T-helper 1 cell (primary cell): ENCODE measurements at places on chromosomes 1 and 21.
A peak's percentile ranks its signal among the peaks of the same experiment; 100 is the strongest.

DNA sequence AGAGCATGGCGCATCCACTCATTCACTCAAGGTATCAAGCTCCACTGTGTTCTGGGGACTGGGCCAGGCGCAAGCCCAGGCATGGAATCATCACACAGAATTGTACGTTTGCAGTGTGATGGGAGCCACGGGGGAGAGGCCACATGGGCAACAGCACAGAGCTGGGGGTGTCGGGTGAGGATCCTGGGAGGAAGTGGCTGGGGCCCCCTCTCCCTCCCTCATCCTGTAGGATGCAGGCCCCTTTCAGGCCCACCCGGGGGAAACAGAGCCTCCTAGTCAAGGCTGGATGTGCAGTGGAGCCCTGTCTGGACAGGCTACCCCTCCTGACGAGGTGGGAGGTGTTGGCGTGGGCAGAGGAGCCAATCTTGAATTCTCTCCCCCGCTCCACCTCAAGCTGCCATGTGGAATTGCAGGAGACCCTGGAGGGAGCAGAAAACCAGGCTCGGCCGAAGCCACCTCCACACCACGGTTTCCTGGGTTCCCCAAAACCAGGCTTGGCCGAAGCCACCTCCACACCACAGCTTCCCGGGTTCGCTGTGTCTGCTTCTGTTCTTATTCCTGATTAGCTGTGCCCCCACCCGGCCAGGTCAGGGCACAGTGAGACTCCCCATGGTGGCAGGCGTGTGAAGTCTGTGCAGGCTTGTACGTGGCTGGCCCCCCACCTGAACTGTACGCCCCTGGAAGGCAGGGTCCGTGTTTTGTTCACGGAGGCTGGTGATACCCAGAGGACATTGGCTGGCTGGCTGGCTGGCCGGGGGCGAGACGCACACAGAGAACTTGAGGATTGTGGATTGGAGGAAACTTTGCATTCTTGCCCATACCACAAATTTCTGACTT lies 4.2 kb upstream of the C1orf174 start:
- DNase-seq, result no peak

DNA sequence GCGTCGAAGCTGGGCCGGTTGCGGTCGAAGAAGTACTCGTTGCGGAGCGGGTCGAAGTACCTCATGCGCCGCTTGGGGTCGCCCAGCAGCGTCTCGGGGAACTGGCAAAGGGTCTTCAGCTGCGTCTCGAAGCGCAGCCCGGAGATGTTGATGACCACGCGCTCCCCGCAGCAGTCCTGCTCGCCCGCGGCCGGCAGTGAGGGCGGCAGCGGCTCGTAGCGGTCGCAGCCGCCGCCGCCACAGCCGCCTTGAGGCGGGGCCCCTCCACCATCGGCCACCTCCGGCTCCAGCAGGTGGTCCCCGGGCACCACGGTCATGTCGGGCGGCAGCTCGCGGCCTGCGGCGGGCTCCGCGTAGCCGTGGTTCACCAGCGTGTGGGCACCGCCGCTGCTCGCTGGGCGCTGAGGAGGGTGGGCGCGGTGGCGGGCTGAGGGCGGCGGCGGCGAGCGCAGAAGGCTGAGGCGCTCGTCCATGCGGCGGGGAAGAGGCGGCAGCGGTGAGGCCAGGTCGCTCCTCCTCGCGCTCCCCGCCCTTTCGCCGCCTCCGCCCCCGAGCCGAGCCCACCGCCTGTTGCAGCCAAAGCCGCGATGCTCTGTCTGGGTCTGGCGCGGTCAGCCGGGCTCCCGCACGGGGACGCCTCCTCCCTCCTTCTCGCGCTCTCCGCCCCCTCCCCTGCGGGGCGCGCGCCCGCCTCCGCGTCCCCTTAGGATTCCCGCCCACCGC lies at the start of gene KCNA3:
KCNA3 (minus strand) TSS at position 604 of the 723 bp plus-strand sequence; CDS start at position 473, 131 bp downstream.
- DNase-seq, result peak; percentile 63

DNA sequence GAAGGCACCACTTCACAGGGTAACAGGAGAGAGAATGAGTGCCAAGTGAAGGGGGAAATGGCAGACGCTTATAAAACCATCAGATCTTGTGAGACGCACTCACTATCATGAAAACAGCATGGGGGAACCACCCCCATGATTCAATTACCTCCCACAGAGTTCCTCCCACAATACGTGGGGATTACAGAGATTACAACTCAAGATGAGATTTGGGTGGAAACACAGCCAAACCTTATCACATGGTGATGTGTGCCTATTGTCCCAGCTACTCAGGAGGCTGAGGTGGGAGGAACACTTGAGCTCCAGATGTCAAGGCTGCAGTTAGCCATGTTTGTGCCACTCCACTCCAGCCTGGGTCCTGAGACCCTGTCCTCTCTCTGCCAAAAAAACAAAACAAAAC lies 56.0 kb upstream of the DSCAM start:
- no peak for DNase-seq

- DNase-seq, result no peak
Measured at GRCh38 chr1:212949771-212950170, 570 bp upstream of the VASH2 start.

DNA sequence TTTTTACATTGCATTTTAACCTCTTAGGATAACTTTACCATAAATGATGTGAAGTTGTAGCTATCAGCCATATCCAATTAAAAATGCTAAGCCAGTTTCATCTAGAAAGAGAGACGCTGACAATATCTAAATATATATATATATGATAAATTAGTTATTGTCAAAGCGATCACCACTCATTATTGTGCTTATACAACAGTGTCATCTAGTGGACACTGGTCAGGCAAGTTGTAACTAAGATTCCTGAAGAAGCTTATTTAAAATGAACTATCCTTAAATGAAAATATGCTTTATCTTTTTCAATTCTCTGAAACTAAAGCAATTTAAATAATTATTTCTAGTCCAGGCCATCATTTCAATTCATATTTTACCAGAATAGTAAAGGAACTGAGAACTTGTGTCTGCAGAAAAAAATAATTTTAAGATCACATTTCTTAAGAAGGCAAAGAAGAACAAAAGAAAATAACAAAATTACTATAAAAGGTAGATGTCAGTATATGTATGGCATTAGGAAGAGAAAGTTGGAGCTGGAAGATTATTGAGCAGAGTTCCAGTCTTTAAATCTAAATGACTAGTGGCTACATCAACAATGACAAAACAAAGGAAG lies 193.3 kb upstream of the SNX7 start:
- no peak for DNase-seq

DNA sequence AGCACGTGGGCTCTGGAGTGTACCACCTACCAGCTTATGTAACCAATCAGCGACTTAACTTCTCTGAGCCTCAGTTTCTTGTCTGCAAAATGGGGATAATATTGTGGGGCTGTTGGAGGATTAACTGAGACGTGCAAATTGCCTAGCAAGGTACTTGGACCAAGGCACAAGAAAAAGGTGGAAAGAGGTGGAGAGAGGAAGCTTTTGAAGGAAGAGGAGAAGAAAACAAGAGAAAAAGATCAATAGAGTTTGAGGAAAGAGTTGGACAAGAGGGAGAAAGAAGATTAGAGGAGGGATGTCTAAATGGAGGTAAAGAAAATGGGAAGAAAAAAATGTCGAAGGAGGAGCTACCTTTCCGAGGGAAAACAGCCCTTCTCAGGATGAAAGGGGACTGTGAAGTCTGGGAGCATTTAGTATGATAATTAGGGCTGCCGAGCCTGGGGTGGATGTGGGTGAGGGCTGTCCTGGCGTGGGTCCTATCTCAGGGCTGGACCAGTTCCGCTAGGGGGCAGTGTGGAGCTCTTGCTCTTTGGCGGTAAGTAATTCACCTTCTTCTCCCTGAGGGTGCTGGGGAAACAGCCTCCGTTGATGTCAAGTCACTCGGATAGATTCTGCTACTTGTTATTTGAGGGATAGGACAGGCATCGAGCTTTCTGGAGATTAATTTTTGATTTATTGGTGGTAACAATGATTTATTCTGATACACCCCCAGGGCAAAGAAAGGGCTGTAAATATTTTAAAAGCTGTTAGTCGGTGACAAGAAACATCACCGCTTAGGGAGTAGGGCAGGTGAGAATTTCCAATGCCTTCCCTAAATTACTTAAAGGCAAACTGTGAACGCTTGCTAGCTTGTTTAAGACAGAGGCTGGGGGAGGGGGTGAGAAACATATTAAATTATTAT lies 79.0 kb upstream of the NFASC start:
- peak; percentile 50 for DNase-seq

GRCh38 chr1:70778934-70779333 lies 268.7 kb downstream of the PTGER3 start:
- no peak for DNase-seq

- no peak for DNase-seq
Measured at GRCh38 chr1:197808880-197809279, 33.6 kb upstream of the DENND1B start.

DNA sequence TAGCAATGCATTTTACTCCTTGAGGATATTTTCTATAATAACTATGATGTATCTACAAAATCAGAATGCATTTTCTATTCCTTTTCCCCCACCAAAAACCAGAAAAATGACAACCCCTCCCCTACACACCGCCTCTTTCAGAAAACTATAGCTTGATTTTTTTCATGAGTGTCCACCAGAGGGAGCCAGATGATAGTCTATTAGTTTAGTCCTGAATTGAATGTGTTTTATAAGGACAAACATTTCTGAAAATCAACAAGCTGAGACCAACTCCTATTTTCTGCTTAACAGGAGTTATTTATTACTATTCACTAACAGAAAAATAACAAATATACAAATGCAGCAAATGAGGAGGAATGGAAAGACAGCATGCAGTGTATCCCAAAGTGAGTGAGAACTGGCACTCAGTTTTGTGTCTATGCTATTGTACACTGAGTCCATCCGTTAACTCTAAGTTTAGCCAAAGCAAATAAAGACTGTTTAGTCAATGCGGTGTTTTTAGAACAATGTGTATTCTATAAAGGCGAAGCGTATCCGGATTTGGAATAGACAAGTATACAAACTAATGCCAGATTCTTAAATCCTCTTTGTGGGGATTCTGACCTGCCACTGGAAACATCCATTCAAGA lies 182.6 kb downstream of the VAV3 start:
- no peak for DNase-seq

GRCh38 chr1:59271561-59272260 lies 25.2 kb upstream of the FGGY start:
- no peak for DNase-seq

DNA sequence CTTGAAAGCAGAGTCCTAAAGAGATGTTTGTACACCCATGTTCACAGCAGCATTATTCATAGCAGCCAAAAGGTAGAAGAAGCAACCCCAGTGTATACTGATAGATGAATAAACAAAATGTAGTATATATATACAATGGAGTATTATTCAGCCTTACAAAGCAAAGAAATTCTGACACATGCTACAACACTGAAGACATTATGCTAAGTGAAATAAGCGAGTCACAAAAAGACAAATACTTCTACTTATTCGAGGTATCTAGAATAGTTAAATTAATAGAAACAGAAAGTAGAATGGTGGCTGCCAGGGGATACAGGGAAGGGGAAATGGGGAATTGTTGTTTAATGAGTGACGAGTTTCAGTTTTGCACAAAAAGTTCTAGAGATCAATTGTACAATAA lies 23.5 kb downstream of the COP1 start:
- no peak for DNase-seq

- DNase-seq, result no peak
Measured at GRCh38 chr21:45029298-45029947, 45.0 kb upstream of the ADARB1 start.
